Stimulated activated CD4-positive, alpha-beta T cell treated with anti-CD3 and anti-CD28 coated beads, Interleukin-4, amount 100 ng/mL, for 4 hours (primary cell): ENCODE measurements at places on chromosomes 16 and 17.

DNA sequence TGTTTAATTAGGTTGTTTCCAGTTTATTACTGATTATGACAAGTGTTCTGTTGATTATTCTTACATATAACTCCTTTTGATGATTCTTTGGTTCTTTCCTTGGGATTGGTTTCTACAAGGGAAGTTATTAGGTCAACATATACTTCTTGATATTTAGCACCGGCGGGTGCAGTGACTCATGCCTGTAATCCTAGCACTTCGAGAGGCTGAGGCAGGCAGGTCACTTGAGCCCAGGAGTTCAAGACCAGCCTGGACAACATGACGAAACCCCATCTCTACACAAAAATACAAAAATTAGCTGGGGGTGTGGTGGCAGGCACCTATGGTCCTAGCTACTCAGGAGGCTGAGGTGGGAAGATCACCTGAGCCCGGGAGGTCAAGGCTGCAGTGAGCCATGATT lies 120.2 kb upstream of the HAS3 start:
- no peak for DNase-seq

GRCh38 chr17:34617398-34617797 lies 38.0 kb downstream of the TMEM132E start:
- DNase-seq: no peak

- peak; percentile 42 for DNase-seq
These were observed 58.3 kb upstream of the LGALS9 start for GRCh38 chr17:27572665-27573064.

- DNase-seq: no peak
These were observed 1.2 kb downstream of the TMEM106A start for GRCh38 chr17:43212641-43213490.

DNA sequence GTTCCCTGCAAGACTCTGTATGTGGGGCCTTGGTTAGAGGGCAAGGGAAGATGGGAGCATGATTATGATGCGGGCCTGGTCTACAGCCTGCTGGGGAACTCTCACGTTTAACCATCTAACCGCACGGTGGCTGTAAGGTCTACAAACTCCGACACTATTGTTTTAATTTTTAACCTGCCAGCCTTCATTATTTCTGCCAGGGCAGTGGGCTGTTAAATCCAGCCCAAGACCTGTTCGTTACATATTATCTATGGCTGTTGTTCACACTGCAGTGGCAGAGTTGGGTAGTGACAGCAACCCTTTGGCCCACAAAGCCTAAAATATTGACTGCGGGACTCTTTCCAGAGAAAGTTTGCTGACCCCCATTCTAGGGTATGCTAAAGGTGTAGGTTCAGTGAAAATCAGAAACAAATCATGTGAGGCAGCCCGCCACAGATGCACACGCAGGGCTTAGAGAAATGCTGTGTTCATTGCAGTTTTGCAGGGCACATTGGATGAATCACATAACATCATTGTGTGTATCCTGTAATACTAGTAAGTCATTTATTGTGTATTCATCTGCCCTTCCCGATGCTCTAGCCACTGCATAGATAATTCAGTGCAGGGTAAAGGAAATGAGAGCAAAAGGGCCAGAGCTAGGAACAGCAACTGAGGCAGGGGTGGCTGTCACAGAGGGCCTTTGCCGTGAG lies 14.3 kb downstream of the SNX29 start:
- no peak for DNase-seq

GRCh38 chr16:12425134-12425941 lies 378.3 kb downstream of the CPPED1 start:
- no peak for DNase-seq

- DNase-seq: no peak
These were observed 47.8 kb upstream of the TBX2 start for GRCh38 chr17:61351745-61352407.

DNA sequence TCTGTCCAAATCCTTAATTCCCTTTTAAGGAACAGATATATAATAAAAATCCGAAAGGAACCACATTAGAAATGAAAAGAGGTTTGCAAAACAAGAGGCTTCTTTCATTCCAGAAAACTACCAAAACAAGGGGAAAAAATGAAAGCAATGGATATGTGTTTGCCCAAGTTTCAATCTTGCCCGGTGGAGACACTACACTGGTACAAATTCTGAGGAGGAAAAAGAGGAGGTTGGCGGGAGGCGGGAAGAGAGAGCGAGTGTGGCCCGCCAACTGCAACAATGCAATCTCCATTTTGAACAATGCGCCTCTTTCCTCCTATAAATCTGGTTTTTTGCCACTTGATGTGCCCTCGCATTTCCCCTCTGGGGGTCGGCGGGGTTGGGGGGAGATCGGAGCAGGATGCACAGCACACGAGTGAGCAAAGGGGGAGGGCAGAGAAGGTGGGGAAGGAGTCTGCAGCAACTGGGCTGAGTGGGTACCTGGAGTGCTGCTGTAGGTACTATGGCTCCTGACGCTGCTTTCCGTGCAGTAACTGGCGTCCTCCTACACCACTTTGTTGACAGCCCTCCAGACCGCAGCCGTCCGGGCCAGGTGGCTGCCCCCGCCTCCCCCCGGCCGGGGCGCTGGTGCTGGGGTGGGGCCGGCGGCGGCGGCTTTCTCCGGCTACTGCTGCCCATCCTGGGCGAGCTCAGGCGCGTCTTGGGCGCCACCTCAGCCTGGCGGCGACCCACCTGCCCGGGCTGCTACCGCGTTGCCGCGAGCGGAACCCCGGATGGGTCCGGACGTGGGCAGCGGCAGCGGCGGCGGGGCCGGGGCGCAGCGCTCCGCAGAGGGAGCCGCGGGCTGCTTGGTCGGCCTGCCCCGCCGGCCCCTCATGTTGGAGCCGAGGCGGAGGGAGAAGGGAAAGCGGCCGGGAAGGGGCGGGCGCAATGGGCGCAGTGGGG lies 93.8 kb upstream of the PLEKHM1 start:
- peak; percentile 61 for DNase-seq

GRCh38 chr16:10485159-10485558 lies 95.2 kb downstream of the EMP2 start:
- DNase-seq: no peak

- DNase-seq: no peak
These were observed 9.2 kb downstream of the SKAP1 start for GRCh38 chr17:48420823-48421222.

- DNase-seq: no peak
These were observed 18.0 kb downstream of the WSCD1 start for GRCh38 chr17:6088141-6088540.

DNA sequence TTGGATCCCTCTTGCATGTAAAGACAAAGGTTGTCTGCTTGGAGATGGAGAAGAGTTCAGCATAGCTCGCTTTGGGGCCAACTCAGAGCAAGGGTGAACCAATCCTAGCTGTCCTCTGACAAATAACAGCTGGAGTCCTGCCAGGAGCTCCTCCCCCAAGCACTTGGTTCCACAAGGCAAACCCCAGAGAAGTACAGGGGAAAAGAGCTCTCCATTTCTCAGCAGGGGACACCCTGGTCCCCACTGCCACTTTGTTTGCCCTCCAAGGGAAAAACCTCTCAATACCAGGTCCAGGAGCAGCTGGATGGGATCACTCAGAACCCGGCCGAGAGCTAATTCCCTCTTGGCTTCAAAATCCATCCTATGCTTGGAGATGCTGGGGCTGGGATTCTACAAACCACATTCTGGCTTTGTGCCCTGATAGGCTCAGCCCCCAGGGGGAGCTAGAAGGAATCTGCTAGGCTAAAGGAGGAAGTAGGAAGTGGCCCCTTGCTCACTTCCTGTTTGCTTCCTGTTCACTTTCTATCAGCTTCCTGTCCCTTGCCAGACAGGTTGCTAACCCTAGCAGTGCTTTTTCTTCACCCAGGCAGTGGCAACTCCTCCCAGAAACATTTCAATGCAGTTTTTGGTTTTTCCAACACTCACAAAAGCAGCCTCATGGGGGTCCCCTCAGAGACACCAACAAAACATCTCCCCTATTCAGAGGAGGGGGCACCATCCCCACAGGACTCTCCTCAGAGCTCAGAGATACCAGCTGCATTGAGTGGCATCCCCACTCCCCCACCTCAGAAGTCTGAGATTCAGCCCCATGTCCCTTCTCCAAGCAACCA lies 30.7 kb downstream of the CDRT4 start:
- DNase-seq: no peak

- DNase-seq: no peak
These were observed 11.3 kb downstream of the ZNF207 start for GRCh38 chr17:32361270-32361669.

GRCh38 chr17:1709971-1710806 lies at the start of gene TLCD2:
Gene TLCD2, minus strand, starts transcription at chr17:1710377. Its CDS starts 135 bp downstream, at chr17:1710242.
- no peak for DNase-seq

DNA sequence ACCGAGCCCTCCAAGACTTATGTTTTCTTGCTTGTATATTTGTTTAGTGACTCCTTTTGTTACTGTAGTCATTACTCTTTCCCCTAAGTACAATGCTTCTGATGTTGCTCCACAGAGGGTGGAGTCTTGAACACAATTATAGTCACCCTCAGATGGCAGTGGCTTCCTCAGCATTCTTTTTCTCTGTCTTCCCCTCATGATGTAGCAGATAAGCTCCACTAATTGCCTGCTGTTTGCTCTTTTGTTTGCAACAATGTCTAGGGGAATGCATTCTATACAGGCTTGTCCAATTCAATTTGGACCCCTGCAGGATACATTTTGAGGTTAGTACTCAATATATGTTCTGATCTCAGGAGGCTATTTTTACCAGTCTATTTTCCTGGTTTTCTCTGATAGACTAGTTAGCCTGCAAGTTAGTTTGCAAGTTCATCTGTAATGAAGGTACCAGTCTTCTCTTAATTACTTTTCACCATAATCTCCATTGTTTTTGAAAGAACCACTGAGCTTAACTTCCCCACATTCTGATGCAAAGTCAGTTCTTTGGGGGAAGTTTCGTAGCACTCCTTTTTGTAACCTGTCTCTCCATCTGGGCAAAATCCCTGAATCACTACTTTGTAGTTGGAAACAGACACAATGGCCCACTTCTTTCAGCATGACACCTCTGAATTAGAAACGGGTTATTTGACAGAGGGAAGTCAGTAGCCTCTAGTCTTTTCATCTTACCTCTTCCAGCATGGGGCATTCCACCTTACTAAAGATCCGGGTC lies 1509.2 kb downstream of the CDH11 start:
- no peak for DNase-seq

- no peak for DNase-seq
These were observed 143.9 kb downstream of the SNX29 start for GRCh38 chr16:12120217-12120981.

DNA sequence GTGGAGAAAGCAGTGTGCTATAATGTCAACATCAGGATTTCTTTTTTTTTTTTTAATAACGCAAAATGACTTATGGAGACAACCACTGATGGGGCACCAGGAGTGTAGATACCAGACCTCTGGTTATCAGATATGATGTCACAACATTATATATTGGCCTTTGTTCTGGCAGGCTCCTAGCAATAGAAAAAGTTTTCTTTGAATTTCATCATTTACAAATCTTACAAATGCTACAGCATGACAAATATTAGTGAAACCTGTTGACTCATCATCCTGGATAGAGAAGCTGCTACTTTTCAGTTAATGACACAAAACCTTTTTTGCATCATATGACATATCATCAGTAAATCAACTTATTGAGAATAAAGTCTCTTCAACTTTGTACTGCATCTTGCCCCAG lies 6.1 kb downstream of the THUMPD1 start:
- no peak for DNase-seq

GRCh38 chr17:81131486-81132196 lies 33.7 kb upstream of the PVALEF start:
- DNase-seq: no peak

- DNase-seq: no peak
These were observed 71.8 kb downstream of the IRF8 start for GRCh38 chr16:85970738-85971137.

DNA sequence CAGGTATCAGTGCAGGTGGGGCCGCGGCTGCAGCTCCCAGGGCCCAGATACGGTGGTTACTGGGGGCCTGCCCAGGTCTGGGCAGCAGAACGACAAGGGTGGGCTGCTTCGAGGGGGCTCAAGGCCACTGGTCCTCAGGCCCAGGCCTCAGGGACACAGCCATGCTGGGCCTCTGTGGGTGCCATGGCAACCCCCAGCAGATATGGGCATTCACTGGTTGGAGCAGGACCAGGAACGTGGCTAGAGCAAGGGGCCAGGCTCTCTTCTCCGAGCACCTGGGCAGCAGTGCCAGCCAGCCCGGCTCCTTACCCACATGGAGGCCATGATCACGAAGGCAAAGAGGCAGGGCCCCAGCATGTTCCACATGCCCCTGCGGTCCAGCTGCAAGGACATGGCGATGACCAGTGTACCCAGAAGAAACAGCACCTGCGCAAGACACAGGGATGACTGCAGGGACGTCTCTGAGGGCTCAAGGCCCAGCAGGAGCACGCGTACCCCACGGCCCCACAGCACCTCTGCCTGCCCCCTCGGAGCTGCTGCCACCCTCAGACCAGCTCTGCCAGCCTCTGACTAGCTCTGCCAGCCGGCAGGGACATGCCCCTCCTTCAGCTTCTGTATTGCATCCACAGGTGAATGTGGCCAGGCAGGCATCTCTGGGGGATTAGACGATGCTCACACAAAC lies 2.1 kb upstream of the MRPL28 start:
- DNase-seq: no peak

GRCh38 chr17:69223809-69224208 lies 4.8 kb downstream of the ABCA10 start:
- no peak for DNase-seq

GRCh38 chr16:80718480-80719220 lies 85.7 kb downstream of the CDYL2 start:
- DNase-seq: no peak

GRCh38 chr17:13384626-13385025 lies 217.1 kb downstream of the HS3ST3A1 start:
- no peak for DNase-seq

DNA sequence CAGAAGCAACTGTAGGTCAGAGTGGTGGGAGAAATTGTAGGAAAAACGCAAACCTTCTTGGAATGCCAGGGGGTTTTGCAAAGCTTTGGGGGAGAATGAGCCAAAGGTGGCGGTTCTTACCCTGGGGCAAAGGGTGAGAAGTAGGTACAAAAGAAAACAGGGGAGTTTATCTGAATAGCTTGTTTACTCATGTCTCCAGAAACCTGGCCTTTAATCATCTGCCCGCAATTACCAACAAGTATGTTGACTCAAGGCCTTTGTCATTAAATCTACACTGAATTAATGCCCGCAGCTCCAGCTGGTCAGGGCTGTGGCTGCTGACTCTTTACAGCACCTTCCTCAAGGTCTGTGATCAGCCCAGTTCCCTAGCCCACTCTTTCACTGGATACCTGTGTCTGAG lies 320.1 kb downstream of the CBLN1 start:
- DNase-seq: no peak

DNA sequence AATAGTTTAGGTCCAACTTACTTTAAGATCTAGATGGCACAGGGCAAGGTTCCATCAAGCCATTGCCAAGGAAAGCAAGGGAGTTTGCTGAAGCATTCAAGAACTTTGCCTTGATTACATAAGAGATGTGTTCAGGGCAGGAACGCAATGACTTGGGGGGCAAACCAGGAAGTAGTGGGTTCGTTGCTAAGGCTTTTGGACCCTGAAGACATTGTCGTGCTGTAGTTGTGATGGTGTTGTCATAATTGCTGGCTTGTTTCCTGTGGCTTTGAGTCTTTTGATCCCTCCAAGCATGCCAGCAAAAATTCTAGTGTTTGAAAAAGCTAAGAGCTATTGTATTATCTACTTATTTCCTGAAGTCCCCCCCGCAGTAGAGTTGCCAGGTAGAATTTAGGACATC lies 70.7 kb upstream of the HNF1B start:
- DNase-seq: no peak
